ENCODE measurements at places on chromosomes 2 and 18.
A peak's percentile ranks its signal among the peaks of the same experiment; 100 is the strongest.

DNA sequence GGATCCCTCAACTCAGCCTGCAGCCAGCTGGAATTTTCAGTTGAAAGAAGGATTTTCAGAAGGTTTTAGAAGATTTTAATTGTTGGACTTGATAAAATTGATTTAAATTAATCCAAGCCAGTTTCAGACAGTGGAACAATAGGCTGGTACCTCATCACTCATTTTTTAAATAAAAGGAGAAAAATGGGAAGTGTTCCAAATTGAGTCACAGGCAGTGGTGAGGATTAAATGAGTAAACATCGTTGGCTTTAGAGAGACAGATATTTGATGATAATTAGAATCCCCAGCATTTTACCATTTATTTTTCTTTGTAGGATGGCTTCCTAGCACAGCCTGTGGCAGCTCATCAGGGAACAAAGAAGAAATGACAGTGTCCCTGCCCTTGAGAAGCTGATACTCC lies 7.4 kb downstream of the CXCR4 start:
- no peak for DNase-seq

GRCh38 chr2:192584976-192585375 lies 390.2 kb upstream of the TMEFF2 start:
- DNase-seq, result no peak

DNA sequence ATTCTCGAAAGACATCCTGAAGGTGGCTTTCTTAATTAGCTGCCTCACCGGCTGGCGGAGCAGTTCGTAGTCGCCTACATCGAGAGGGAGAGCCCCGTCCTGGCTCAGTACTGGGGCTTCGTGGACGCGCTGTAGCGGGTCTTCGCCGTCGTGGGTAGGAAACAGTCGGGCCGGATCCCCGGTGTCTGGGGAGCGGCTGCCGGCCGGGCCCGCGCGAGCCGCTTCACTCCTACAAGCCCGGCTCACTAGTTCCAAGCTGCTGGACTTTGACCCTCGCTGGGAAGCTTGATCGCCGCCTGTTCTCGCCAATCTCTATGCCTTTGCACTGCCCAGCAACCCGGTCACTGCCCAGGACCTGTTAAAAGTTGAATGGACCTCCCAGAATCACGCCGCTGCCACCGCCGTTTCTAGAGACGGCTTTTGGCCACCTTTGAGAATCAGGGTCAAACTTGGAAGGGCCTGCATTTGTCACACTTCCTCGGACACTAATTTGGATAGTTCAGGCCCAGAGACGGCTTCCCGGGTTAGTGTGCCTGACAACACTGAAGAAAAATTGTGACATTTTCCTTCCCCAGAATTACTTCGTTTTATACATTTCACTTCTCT lies 41.4 kb upstream of the AKAIN1 start:
- peak; percentile 18 for DNase-seq

DNA sequence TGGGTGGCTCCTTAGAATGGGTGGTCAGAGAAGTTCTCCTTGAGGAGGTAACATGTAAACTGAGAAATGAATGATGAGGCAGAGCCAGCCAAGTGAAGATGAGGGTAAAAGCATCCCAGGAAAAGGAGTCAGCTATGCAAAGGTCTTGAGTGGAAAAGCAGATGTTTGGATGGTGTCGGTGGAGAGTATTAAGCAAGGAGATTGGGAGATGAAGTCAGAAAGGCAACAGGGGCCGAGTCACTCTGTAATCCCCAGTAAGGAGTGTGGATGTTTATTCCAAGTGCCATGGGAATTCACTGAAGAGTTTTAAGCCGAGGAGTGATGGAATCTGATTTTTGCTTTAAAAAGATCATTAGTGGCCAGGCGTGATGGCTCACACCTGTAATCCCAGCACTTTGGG lies 3.4 kb upstream of the STAMBP start:
- DNase-seq, result no peak

- no peak for DNase-seq
Measured at GRCh38 chr2:158717366-158718195, 77.5 kb upstream of the DAPL1 start.

- no peak for DNase-seq
Measured at GRCh38 chr2:170030040-170030439, 147.9 kb upstream of the MYO3B start.

- DNase-seq, result no peak
Measured at GRCh38 chr2:133461484-133461883, 106.8 kb downstream of the NCKAP5 start.

DNA sequence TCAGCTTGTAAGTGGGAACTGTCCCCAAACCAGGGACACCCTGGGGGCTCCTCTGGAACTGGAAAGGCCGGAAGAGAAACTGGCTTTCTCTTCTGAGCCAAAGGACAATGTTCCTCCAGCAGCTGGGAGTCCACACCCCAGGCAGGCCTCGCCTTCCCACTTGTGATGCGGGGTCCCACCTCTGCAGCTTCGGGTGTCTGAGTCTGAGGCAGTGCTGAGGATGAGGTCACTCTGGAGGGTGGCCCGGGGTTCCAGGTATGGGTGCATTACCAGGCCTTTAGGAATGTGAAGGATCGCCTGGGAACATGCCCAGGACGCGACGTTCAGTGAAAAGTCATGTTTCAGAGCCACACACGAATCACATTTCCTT lies 18.2 kb upstream of the BOK start:
- no peak for DNase-seq

DNA sequence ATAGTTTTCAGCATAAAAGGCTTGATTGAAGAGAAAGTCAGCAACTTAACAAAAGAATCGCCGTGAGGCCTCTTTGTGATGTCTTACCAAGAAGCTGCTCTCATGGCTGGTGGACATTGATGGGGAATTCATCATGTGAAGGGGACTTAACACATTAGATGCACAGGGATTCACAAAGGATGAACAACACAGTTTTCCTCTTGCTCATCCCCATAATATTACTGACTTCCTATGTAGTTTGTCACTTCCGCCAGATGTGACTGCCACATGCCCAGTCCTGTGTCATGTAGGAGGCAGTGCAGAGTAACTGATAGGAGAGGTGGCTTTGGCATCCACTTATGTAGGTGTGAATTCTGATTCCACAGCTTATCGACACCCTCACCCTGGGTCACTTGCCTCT lies 232.6 kb upstream of the LYPD1 start:
- DNase-seq, result no peak

DNA sequence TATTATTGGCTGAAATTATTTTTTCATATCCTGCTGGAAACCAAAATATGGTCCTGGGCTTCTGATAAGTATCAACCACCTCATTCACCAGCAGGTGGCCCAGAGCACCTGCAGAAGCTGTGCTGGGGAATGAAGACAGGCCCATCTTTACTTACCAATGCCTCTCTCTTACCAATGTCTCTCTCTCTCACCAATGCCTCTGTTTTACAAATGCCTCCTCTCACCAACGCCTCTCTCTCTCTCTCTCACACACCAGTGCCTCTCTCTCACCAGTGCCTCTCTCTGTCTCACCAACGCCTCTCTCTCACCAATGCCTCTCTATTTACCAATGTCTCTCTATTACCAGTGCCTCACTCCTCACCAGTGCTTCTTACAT lies 2.3 kb upstream of the MAL start:
- DNase-seq, result no peak

DNA sequence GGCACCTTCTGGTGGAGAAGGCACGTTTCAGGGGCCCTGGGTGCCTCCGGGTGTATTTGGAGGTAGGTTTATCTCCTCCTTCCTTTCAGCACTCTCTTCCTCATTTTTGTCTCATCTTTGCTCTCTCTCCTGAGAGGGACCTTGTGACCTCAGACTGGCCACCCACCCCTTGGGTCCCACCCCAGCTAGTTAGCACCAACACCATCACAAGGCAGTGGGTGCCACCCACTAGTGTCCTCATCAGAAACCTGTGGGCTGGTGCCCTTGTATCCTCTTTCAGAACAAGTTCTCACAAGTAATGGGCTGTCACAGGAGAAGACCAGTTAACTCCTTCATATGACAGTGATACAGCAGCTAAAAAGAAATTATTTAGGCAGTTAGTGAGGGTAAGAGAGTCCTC lies 196.4 kb downstream of the UXS1 start:
- no peak for DNase-seq

GRCh38 chr2:102618452-102619413 lies 620 bp upstream of the SLC9A2 start:
- no peak for DNase-seq

GRCh38 chr18:46675112-46675511 lies 18.1 kb upstream of the LOXHD1 start:
- DNase-seq, result no peak

- DNase-seq, result no peak
Measured at GRCh38 chr2:15820927-15821326, 119.4 kb upstream of the MYCN start.

DNA sequence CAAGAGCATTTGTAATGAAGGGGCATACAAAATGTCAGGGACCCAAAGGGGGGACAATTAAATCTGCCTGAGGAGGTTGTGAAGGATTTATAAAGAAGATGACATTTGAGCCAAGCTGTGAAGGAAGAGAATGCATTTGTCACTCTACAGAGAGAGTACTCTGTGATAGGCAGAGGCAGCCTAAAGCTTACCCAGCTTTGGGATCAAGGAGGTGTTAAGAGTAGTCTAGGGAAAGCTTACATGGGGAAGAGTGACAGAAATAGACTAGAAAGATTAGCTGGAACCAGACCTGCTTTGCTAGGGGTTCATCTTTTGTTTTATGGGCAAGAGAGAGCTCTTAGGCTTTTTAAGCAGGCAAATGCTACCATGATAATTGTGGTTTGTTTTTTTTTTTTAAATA lies 169.1 kb upstream of the CYP26B1 start:
- DNase-seq, result no peak

DNA sequence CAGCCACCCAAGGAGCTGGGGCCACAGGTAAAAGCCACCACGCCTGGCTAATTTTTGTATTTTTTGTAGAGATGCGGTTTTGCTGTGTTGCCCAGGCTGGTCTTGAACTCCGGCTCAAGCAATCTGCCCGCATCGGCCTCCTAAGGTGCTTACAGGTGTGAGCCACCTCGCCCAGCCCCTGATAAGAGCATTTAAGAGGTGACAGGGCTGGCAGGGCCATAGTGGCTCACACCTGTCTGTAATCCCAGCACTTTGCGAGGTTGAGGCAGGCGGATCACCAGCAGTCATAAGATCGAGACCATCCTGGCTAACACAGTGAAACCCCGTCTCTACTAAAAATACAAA lies 9.0 kb upstream of the CNNM3 start:
- no peak for DNase-seq

DNA sequence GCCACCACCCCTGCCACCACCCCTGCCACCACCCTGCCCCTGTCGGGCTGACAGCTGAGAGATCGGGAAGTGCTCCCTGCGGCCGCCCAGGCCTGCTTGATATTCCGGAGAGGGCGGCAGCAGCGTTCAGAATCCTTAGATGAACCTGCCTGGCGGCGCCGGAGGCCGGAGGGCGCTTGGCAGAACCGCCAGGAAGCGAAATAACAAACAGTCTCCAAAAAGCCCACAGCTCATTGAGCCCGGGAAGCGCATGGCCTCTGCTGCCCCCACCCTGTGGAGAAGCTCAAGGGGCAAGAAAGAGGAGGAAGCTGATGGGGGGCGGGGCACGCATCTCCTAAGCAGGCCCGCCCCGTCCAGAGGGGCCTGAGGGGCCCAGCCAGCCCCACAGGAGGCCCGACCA lies 92.2 kb upstream of the MBOAT2 start:
- DNase-seq, result peak; percentile 51

GRCh38 chr2:112255875-112256274 lies 1.0 kb upstream of the ZC3H8 start:
- DNase-seq, result no peak

GRCh38 chr2:122007126-122007525 lies 251.7 kb downstream of the TSN start:
- DNase-seq, result no peak

DNA sequence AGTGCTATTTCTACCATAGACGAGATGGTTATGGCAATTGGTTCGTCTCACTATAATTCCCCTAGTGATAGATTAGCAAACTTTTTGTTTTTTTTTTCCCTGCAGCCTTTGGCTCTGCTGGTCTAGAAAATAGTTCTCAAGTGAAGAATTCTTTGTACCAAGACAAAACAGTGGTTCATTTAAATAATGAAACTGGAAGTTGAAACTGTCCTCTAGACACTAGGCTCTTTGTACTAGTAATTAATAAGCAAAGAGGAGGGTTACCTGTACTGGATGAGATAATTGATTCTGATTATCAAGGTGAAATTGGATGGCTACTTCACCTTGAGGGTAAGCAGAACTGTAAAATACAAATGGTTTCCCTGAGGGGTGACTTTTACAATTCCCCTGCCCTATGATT lies 156.9 kb upstream of the DCC start:
- DNase-seq, result no peak

DNA sequence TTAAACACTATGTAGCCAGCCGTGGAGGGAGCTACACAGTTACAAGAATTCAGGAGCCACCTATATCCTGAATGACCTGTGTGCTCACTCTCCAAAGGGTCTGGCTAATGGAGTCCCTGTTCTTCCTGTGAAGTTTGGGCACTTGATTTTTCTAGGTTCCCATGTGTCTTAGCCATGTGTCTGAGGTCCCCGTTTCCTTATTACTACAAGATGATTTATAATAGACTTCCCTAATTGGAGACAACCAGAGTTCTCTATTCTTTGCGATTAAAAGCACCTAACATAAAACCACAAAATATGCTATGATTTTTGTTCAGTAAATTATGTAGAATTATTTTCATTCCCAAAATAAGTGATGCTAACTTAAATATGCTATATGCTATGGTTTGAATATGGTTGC lies 83.4 kb downstream of the PDK1 start:
- no peak for DNase-seq

DNA sequence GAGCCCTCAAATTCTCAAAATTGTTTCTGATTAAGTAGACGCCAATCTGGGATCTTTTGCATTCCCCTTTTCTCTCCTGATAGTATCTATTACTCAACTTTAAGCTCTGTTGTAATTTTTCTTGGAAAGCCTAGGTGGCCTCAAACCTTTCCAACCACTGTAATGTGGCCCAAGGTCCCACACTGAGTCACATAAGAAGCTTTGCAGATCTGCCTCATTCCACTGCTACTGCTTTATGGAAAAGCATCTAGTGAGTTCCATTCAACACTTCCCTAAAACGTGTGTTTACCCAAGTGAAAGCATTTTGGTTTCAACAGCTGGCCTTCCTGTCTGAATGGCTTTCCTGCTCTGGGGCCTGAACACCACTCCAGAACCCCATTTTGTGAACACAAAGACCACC lies 493.6 kb upstream of the SPHKAP start:
- DNase-seq, result no peak

- DNase-seq, result no peak
Measured at GRCh38 chr2:17299891-17300540, 218.2 kb downstream of the RAD51AP2 start.

DNA sequence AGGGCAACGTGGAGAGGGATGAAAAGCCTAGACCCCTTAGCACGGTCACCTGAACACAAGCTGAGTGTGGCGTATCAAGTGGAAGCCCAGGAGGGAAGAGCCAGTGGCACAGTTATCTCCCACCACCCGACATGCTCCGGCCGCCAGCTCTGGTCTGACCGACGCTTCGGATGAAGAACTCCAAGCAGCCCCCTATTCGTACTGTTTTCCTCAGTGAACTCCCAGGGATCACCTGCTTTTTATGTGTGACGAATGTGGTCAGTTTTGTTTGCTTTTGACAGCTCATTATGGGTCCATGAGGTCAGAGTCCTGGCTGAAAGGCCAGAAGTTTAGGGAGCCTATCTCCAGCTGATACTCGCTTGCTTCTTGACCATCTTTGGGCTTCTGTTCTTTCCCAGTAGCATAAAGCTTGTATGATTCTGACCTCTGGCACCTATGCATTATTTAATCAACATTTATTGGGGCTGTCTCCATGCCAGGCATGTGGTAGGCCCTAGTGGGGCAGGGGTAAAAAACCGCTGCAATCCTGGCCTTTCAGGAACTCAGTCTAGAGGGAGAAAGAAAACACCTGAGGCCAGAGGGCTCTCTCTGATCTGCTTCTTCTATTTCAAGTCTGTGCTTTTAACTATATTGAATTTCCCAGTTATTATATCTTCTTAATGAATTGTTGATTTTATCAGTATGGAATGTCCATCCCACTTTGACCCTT lies 33.0 kb upstream of the MRPL33 start:
- no peak for DNase-seq

Measured in substantia nigra (tissue), 51 donors.